Coronary artery (tissue), 2 donors: ENCODE measurements at places on chromosomes 4 and X.

DNA sequence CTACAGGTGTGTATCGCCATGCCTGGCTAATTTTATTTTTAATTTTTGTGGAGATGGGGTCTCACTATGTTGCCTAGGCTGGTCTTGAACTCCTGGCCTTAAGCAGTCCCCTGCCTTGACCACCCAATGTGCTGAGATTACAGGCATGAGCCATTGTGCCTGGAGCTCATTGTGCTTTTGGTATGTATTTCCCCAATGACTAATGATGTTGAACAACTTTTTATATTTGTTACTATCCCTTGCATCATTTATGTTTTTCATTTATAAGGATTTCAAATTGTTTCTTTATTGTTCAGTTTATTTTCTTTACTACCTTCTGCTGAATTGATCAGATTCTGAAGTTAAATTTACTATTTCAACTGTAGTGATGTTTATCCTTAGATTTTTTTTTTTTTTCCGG is 199.7 kb downstream of the CEP135 start:
- no peak for DNase-seq

GRCh38 chr4:108762559-108763225 is at the start of gene ETNPPL:
TSS of gene ETNPPL (minus strand) at chr4:108763053. CDS start at chr4:108762898, 155 bp downstream.
- no peak for DNase-seq

- no peak for DNase-seq
These were observed 44.0 kb downstream of the ARHGEF6 start for GRCh38 chrX:136736690-136737089.

DNA sequence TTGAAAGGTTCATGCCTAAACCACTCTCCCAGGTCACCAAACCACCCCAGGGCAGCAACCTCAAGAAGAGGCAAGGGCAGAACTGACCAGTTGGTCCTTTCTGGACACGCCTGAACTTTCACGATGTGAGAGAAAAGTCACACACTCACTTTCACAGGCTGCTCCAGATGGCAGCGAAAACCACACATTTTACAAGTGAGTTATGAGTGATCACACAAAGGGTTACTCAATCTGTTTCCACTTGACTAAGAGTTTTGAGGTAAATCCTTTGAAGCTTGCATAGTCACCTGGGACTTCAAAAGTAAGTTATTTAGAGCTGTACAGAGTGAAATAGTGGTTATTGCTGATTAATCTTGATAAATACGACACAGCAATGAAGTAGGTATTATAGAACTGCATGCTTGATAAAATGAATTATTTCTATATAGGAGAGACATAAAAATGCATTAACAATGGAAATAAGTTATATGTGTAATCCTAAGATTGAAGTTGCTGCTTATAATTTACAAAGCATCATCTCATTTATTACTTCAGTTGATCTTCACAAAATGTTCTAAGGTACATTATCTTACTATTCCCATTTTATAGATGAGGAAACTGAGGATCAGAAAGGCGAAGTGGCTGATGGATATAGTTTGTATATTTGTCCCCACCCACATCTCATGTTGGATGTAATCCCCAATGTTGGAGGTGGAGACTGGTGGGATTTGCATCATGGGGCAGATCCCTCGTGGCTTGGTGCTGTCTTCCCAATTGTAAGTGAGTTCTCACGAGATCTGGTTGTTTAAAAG is 103.0 kb upstream of the KLF3 start:
- DNase-seq = no peak

GRCh38 chrX:264634-265455 is 16.3 kb upstream of the PLCXD1 start:
- DNase-seq = no peak

DNA sequence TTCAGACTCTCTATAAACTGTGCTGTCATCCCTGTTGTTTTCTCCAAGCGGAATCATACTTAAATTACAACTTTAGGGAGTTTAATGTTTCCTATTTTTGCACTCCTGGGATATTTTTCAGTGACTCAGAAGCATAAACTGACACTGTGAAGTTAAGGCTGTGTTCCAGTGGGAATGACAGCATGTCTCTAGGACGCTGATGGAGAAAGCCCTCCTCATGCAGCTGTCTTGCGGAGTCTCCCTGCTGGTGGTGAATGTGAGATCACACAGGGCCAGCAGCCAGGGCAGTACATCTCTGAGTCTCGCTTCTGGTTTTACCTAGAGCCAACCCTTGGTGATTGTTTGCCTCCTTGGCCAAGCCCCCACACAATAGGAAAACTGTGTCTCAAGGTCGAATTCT is 53.3 kb downstream of the NFKB1 start:
- DNase-seq = no peak

- DNase-seq = no peak
These were observed 468 bp upstream of the SPIN2B start for GRCh38 chrX:57121816-57122215.

- no peak for DNase-seq
These were observed 1382.0 kb downstream of the FAM133A start for GRCh38 chrX:95055991-95056390.

GRCh38 chr4:108110450-108110849 is 58.3 kb downstream of the LEF1 start:
- no peak for DNase-seq

- DNase-seq = no peak
These were observed 895.9 kb downstream of the TRIML1 start for GRCh38 chr4:189035091-189035490.

GRCh38 chr4:176467001-176467400 is 147.2 kb downstream of the SPCS3 start:
- DNase-seq = no peak

GRCh38 chrX:71846429-71846828 is 64.2 kb upstream of the NHSL2 start:
- no peak for DNase-seq

DNA sequence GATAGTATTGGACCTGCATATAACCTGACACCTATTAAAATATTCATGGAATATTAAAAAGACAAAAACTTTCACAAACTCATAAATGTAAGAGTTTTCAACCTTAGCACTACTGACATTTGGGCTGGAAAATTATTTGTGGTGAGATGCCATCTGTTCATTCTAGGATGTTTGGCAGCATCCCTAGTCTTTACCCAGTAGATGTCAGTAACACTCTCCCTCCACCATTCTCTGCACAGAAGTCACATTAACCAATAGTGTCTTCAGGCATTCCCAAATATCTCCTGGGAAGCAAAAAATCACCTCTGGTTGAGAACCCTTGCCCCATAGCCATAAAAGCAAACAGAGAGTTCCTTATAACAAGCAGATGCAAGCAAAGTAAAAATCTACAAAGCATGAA is 41.4 kb upstream of the NDST4 start:
- no peak for DNase-seq

DNA sequence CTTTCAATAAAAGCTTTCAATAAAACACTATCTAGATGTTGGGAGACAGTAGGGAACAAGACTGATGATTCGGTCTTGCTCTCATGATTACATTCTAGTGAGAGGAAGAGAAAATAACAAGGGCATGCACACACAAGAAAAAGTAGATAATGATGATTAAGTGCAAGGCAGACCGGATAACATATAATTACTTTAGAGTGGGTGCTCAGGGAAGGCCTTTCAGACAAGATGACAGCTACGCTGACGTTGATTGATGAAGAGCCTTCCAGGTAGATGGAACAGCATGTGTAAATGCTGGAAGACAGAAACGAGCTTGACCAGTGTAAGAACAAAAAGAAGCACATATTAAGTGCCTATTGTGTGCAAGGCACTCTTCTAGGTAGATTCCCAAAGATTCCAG is 43.4 kb downstream of the TXK start:
- no peak for DNase-seq

- no peak for DNase-seq
These were observed 138.1 kb upstream of the RASGEF1B start for GRCh38 chr4:81609844-81610243.

DNA sequence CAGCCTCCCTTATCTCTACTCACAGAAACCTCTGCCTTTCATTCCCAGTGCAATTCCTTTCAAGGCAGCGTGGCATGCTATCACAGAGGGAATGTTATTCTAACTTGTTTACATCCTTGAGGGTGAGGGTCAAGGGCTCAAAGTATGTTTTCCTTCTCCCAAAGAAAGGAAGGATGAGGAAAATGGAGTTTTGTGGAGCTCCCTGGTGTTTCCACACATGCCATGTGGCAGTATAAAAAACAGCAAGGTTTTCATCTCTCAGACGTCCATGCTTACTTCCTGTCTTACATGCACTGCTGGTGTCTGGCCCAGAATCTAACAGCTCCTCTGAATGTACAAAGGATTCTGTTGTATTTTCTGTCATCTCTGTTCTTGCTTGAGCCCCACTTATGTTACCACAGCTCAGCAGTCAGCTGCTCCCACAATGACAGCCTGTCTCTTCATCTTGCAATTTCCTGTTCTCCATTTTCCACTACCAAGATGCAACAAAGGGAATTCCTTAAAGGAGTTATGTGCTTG is 128.0 kb downstream of the SNCA start:
- DNase-seq = no peak

GRCh38 chrX:68723491-68724155 is 76.2 kb downstream of the STARD8 start:
- no peak for DNase-seq

GRCh38 chr4:141307241-141307689 is 86.6 kb downstream of the ZNF330 start:
- no peak for DNase-seq

DNA sequence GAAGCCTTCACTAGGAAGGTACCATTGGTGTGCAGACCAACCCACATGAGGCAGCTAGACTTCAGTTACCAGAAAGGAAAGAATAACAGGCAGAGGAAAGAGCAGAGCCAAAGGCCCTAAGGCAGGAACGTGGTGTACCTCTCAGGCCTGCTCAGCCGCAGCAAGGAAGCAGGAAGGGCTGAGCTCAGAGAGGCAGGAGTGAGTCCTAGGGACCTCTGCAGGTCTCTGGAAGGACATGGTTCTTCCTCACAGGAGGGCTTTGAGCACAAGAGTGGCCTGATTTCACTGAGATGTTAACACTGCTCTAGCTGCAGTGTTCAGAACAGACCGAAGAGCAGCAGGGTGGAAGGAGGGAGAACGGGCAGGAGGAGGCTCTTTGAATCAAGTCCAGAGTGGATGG is 124.6 kb downstream of the DCHS2 start:
- DNase-seq = no peak

GRCh38 chrX:54182194-54182863 is 725 bp downstream of the FAM120C start:
- DNase-seq = peak; percentile 74

DNA sequence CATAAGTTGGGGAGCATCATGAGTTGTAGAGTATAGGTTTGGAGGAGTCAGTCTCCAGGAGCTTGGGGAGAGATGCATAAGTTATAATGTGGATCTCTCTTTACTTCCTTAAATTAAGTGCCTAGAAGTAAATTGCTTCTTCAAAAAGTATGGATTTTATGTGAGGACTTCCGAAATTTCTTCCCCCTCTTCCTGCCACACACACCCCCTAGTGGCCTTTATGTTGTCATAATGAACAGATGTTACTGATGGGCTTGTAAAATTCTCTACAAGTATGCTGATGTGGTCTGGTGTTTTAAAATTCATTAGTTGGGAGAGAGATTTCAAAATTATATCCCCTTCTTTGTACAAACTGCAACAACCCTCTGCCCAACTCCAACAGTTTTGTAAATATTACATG is 2.3 kb upstream of the METTL14 start:
- no peak for DNase-seq

- no peak for DNase-seq
These were observed 33.1 kb downstream of the SLC10A7 start for GRCh38 chr4:146488495-146489174.

DNA sequence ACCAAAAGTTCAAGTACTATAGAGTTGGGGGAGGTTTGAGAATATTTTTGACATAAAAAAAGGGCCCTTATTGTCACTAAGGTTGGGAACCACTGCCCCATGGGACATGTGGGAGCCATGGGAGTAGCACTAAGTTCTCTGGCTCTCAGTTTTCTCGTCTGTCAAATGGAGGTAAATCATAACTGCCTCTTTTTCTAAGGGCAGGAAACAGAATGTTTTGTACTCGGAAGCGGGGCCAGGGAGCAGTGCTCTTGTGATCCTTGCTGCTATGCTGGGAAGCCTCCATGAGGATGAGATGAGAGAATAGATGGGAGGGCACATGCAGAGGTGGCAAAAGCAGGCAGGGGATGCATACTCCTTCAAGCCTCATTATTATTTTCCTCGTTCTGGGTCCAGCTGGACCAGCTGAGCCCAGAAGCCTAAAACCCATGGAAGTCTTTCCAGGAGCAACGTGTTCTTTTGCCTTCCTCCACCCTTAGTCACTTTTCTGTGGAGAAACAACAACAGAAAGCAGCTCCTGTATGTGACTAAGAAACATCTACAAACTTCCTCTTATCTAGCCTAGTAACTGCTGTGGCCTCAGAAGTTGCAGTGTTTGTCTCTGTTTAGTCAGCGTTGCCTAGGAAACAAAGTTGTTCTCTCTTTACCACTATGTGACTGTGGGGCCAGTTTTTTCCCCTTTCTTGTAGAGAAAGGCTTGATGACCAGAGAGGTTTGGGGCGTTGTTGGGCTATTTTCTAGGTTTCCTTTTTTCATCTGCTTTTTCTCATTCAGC is 64.8 kb downstream of the TSC22D3 start:
- peak; percentile 85 for DNase-seq

DNA sequence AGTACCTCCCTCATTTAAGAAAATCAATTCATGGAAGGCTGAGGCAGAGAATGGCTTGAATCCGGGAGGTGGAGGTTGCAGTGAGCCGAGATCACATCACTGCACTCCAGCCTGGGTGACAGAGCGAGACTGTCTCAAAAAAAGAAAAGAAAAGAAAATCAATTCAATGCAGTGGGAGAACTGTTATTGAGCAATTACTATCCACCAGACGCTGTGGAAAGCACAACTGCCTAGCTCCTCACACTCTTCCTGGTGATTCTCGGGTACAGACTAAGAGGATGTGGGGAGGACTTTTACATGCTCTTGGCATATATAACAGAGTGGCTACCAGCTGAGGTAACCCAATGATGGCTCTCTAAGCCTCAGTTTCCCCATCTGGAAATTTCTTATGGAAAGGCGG is 2.7 kb upstream of the TMSB4X start:
- DNase-seq = no peak

GRCh38 chrX:123994730-123995129 is 33.2 kb downstream of the STAG2 start:
- no peak for DNase-seq

DNA sequence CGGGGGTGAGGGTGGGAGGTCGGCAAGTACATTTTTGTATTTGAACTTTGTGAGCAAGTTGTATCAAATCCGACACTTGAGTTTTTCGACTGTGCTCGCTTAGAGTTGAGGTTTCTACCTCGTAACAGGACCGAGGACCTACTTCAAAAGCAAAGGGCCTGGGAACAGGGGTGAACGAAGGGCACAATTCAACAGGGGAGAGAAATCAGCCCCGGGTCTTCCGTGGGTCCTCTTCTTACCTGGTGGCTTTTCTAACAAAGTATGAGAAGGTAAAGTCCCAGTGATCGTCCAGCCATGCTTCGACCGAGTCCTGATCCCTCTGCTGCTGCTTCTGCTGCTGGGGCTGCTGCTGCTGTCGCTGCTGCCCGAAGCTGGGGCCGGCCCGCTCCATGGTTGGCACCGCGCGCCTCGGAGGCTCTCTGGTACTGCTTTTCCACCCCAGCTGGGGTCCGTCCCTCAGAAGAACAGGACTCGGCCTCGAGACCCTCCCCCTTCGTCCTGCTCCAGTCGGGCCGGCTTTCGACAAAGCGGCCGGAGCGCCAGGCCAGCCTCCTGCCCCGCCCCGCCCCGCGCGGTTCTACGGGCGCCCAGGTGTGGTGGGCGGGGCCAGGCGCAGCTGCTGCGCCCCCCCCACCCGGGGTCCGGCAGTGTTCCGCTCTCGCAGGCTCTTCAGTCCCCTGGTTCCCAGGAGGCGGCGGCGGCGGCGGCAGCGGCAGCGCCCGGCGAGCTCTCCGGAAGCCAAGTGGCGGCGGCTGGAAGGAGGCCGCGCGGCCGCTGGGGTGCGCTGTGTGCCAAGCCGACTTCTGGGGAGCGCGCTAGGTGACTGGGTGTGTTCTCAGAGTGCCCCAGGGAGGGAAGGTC is at the start of gene PDE5A:
TSS of gene PDE5A (minus strand) at position 524 of the 861 bp plus-strand sequence. CDS start at position 391, 133 bp downstream.
- peak; percentile 89 for DNase-seq
